ENCODE measurements at places on chromosomes 3 and 15. TPM values are rescaled to one million over a fixed set of nuclear protein-coding genes. Genes with fewer than 3 reads are reported as not detected.
A peak's percentile ranks its signal among the peaks of the same experiment; 100 is the strongest.

DNA sequence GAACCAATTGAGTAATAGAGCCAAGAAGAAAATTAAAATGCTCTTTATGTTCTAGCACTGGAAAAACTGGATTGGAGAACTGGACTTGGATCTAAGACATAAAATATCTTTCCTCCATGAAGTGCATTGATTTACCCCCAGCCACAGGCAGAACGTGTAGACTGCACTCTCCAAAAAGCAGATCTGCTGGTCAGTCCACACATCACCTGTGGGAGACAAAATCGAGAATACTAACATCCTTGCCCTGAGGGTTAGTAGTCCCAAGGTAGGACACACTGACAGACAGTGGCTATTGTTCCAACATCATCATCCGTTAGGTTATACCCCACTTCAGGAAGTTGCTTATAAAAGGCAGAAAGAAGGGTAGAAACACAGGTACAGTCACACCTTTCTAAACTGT is 257.1 kb upstream of the STT3B start:
- H3K4me1 ChIP-seq = peaks cover 13% of the 10 kb centered on the region
- H3K27me3 ChIP-seq = no peaks in the 10 kb centered on the region
- no peak overlapping the region for H3K27ac ChIP-seq
- H3K36me3 ChIP-seq = no peaks in the 10 kb centered on the region
- no peak overlapping the region for H3K4me3 ChIP-seq

The AADAC gene
- total RNA-seq = not detected

The BCL6 gene
- 8.9 TPM for total RNA-seq

GRCh38 chr3:138461896-138462295 is 27.5 kb downstream of the ESYT3 start:
- H3K27ac ChIP-seq = no peak overlapping the region
- DNase-seq = no peak
- H3K4me1 ChIP-seq = no peaks in the 10 kb centered on the region
- peaks cover 14% of the 10 kb centered on the region for H3K27me3 ChIP-seq
- H3K4me3 ChIP-seq = no peak overlapping the region

- H3K36me3 ChIP-seq = no peaks in the 10 kb centered on the region
- H3K27ac ChIP-seq = no peak overlapping the region
- H3K27me3 ChIP-seq = no peaks in the 10 kb centered on the region
- DNase-seq = peak; percentile 15
Measured at GRCh38 chr15:52217186-52217585, 26.0 kb upstream of the GNB5 start.

DNA sequence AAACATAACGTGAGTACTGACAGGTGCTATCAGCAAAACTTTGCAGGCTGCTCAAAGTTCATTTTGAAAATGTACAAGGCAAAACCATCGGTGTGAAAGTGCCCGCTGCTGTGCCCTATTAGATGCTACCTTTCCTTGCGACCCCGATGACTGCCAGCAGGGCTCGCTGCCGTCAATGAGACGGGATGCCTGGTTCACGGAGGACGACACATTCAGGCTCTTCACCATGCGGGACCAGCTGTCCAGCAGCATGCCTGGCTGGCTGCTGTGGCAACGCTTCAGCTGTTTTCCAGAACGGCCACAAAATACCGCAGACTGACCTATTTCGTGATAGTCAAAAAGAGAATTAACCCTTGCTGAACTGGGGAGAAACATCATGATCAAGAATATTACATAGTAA is 92.7 kb upstream of the OCA2 start:
- H3K27ac ChIP-seq = no peak overlapping the region
- DNase-seq = no peak
- no peak overlapping the region for H3K4me3 ChIP-seq
- no peaks in the 10 kb centered on the region for H3K27me3 ChIP-seq
- no peaks in the 10 kb centered on the region for H3K4me1 ChIP-seq

Measured in activated naive CD8-positive, alpha-beta T cell treated with anti-CD3 and anti-CD28 coated beads for 36 hours (primary cell).